ENCODE measurements at places on chromosomes 5 and 9.

GRCh38 chr9:34070606-34071324 lies 22.1 kb upstream of the UBAP2 start:
- DNase-seq: no peak

DNA sequence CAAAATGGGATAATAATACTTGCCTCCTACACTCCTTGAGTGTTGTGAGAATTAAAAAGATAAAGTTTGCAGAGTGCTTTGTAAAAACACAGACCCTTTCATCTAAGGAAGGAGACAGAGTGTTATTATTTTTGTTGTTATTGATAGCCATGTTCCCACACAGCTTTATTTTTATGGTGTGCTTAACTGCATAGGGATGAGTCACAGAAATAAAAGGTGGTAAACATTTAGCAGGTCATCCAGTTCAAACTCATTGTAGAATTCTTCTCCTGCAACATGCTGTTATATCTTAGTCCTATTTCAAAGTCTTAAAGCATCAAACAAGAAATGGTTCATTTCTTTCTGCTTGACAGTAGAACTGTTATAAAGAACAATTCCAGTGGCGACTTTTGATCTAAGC lies 367.5 kb upstream of the ACTBL2 start:
- DNase-seq: no peak

DNA sequence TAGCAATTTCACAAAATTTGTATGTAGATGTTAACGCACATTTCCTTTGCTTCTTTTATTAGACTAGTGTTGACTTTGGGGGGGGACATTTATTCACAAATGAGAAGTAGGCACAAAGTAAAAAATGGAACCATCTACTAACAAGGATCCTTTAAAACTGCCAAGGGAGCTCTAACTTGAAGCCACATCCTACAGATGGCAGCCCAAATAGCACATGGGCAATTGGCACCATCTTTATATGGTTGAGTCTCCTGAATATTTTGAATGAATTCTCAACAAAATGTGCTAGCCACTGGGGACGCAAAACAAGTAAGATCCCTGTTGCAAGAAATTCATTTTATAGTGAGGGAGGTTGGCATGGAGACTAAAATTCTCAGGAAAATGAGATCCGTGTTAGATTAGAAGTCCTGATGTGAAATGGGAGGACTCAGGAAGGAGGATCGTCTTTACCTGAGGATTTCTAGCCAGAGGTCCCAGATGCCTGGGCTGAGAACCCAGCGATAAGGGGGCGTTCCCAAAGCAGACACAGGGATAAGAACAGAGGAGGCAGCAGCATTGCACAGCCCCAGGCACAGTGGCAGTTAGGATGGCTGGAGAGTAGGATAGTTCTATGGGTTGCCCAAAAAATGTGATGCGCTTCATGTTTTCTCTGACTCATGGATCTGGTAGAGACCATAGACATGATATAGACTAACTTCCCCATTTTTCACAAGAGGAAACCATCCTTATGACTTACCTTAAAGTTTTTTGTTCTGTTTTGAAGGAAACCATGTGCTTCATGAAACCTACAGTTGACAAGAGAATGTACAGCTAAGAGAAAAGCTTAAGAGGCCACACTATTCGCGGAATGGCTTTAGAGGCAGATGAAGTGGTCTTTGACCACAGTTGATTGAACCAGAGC lies 37.4 kb downstream of the C9orf152 start:
- DNase-seq: no peak

- DNase-seq: no peak
Measured at GRCh38 chr5:82054004-82054710, 82.3 kb downstream of the ATG10 start.

DNA sequence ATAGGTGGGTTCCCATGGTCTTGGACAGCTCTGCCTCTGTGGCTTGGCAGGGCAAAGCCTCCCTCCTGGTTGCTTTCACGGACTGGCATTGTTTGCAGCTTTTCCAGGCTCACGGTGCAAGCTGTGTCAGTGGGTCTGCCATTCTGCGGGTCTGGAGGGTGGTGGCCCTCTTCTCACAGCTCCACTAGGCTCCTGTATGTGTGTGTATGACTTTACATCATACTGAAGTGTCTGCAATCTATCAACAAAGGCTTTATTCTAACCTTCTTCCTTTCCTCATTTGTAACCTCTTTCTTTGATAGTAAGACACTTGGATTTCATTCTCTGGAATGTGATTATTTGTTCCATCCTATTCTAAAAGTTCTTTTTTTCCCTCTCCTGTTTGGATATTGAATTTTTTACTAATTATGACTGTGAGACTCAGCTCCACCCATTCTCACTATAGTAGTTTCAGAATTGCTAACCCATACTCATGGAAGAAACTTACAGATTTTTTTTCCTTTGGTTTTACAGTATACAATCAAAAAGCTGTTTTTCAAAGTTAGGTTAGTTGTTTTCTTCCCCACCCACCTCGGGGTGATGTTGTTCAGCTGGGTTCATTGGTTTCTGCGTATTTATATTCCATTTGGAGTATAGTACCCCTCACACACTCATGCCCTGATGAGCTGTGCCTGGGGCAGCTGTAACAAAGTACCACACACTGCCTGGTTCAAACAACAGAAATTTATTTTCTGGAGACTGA lies 144.6 kb upstream of the OTULINL start:
- no peak for DNase-seq

GRCh38 chr9:94016744-94017143 lies 61.6 kb upstream of the BARX1 start:
- no peak for DNase-seq

DNA sequence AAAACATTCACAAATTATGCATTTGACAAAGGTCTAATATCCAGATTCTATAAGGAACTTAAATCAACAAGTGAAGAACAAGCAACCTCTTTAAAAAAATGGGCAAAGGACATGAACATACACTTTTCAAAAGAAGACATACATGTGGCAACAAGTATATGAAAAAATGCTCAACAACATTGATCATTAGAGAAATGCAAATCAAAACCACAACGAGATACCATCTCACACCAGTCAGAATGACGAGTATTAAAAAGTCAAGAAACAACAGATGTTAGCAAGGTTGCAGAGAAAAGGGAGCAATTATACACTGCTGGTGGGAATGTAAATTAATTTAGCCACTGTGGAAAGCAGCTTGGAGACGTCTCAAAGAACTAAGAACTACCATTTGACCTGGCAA lies 38.9 kb upstream of the TNFSF15 start:
- DNase-seq: no peak

GRCh38 chr5:170694911-170695310 lies 88.6 kb upstream of the GABRP start:
- no peak for DNase-seq

DNA sequence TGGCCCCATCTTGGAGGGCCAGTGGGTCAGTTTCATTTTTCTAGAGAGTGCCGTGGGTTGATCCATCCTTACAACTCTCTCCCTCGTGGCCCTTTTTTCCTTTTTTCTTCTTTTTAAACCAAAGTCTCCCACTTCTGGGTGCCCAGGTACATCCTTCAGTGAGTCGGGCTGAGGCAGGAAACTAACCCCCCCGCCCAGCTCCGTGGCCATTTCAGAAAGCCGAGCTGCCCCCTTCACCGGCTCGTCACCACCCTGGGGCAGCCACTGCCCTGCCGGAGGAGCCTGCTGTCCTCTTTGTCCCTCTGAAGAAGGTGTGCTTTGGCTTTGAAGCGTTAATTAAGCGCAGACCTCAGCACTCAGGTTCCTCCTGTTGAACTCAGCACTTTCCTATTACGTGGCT lies 5.2 kb downstream of the CFAP77 start:
- DNase-seq: no peak

DNA sequence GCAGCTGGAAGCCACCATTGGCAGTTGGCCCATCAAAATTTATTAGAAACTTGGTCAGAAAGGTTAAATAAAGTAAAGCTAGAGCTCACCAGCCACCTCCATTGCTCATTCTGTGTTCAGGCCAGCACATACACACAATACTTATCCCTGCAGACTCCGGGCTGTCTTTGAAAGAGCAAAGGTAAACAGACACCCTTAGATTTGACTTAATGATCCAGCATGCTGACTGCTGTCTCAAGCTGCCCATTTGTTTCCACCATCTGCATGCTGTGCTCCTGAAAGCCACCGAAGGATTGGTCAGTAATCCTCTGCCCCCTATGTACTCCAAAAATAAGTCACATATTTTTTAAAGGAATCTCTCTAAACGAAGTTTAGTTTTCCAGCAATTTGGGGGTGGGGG lies 1059.8 kb upstream of the DMAC1 start:
- no peak for DNase-seq

- no peak for DNase-seq
Measured at GRCh38 chr9:112173489-112174221, 1.4 kb downstream of the SUSD1 start.
